Myocyte (in vitro differentiated cells): ENCODE measurements at places on chromosomes 3 and 15. TPM values are rescaled to one million over a fixed set of nuclear protein-coding genes. Genes with fewer than 3 reads are reported as not detected.
A peak's percentile ranks its signal among the peaks of the same experiment; 100 is the strongest.

DUOXA1 gene
- not detected in 2 replicates for total RNA-seq

DHFR2 gene
- total RNA-seq: 3.3 and 3.9 TPM in 2 replicates

GABRB3 gene
- not detected in 2 replicates for total RNA-seq

HERC2 gene
- total RNA-seq: 39.1 and 44.1 TPM in 2 replicates

IL17RE gene
- 0.40 and 0.68 TPM in 2 replicates for total RNA-seq

TOPBP1 gene
- 24.0 and 27.8 TPM in 2 replicates for total RNA-seq

ANKDD1A gene
- 2.5 and 4.6 TPM in 2 replicates for total RNA-seq

GPR176 gene
- total RNA-seq: 28.1 and 32.6 TPM in 2 replicates

FOXL2NB gene
- total RNA-seq: 3.2 and 3.3 TPM in 2 replicates

DNA sequence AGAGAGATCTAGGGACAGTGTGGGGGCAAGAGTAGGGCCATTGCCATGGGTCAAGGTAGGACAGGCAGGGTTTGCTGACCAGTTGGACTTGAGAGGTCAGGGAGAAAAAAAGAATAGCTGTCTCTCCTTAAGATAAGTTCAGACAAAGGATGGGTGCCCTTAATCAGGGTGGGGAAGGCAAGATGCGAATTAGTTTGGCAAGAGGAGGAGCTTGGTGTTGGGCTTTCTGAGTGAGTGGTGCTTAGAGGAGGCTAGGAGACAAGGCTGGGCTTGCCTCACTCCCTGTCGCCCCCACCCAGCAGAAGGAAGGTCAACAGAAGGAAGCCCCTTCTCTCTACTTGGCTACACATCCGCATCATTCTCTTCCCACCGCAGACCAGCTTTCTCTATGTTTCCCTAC, 53.9 kb upstream of the CTDSPL start:
- no peak for DNase-seq

- DNase-seq: no peak
Observed at GRCh38 chr3:52226229-52226817, 878 bp upstream of the TLR9 start.

DNA sequence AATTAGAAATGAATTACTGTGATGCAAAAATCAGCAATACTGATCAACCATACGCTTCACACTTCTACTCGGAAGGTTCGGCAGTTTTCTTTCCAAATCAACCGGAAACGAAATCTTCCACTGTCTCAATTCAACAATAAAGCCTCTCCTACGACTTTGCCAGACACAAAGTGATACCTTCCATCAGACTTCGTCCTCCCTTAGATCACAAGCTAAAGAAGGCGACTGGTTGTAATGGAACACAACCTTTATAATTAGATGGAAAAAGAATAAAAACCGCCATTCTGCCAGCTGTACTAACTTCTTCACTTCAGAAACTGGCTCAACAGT, 618 bp downstream of the PARL start:
- DNase-seq: no peak

GRCh38 chr3:33312361-33312760, 35.1 kb downstream of the FBXL2 start:
- no peak for DNase-seq

DNA sequence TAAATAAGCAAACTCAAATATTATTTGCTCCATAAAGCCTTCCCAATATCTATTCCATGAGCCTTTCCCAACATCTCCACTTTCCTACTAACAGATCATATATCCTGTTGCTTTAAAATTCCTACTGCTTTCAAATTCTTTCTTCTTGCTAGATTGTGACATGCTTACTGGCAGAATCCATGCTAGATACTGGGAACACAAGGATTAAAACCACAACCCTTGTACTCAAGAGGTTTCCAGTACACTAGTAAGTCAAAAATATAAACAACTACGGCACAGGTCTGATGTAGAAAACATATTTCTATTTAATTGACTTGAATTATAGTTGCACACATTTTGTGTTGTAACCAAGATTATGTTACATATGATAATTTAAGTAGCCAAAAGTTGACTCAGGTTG, 275.0 kb downstream of the ZBTB20 start:
- DNase-seq: peak; percentile 28

DNA sequence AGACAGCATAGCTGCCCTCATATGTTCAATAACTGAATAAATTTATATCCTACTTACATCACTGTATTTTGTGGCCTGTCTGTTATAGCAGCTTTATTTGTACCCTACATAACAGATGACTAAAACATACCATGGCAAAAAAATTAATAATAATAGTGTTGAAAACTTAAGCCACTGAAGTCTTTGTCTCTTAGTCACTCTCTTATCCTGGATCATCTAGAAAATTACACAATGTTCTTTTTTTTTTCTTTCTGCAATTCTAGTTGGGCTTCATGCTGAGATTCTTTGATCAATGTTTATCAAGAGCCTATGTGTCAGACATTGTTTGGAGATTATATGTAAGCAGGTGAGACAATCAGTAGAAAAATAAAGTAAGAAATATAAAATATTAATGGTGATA, 519.3 kb upstream of the ARPP21 start:
- no peak for DNase-seq

- DNase-seq: peak; percentile 22
Observed at GRCh38 chr15:89533861-89534544, 37.6 kb upstream of the RHCG start.

DNA sequence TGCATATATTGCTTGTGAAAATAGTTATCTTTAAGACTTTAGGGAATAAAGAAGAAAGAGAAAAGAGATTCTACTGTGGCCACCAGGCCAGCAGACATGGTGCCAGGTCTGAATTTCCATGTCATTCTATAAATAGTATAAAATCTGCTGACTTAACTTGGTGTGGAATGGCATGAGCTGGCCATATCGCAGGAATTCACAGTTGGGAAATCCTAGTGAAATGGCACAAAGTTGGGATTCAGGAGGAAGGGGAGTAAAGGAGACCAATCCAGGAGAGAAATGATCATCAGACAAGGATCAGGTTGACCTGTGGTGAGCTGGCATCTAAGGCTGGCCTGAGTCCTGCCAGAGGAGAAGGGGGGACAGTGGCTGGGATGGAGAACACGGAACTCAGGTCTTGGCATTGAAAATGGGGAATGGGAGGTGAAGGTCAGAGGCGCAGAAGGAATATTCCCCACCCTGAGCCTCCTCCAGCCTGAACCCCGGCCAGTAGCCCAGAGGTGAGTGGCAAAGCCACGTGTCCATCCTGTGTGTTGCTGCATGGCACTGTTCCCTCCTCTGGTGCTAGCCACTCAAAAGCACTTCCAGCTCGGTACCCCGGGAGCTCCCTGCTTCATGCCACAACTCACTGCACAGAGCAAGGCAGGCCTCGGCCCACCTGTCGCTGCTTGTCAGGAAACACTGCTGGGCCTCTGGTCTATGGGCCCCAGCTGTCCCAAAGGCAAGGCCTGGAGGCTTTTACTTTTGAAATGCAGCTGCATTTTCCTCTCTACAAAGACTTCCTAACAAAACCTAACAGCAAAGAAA, 51.4 kb downstream of the SSUH2 start:
- peak; percentile 99 for DNase-seq

GRCh38 chr3:172595664-172596393, 72.6 kb upstream of the TNFSF10 start:
- peak; percentile 65 for DNase-seq

GRCh38 chr3:19396726-19397125, 248.4 kb downstream of the KCNH8 start:
- no peak for DNase-seq

- no peak for DNase-seq
Observed at GRCh38 chr3:13975686-13976085, 95.8 kb upstream of the WNT7A start.

- DNase-seq: no peak
Observed at GRCh38 chr3:13414040-13414729, 5.9 kb downstream of the NUP210 start.

- peak; percentile 67 for DNase-seq
Observed at GRCh38 chr3:107524841-107525643, 2.3 kb downstream of the BBX start.

DNA sequence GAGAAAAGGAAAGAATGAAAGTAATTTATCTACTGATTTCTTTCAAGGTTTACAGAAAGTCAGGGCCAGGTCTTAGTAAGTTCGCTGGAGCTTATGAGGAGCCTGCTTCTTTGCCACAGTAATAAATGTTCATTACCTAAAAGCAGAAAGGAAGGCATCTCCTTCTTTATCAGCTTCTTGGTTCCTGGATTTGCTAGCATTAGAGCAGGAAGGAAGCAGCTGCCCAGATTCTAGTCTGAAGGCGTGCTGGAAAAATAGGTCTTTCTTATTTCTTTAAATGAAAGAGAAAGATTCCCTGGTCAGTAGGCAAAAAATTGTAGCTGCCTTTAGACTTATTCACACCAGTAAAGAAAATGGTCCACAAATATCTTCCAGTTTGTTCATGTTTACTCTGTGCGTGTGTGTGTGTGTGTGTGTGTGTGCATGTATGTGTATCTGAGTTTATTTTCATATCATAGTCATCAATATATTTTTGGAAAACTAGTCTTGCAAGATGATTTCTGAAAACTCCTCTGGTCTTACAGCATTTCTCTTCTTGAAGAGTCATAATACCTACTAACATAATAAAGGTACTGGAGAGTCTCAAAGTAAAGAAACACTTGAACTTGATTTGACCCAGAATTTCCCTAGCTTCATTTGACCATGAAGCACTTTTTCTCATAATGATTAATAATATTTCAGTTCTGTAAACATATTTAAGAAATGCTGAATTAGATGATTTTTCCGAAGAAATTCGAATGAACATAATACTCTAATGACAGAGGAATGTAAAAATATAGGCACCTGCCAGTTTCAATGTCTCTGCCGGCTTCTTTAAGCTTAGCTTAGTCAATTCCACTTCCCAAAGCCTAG, 255.3 kb upstream of the ZPLD1 start:
- peak; percentile 22 for DNase-seq

DNA sequence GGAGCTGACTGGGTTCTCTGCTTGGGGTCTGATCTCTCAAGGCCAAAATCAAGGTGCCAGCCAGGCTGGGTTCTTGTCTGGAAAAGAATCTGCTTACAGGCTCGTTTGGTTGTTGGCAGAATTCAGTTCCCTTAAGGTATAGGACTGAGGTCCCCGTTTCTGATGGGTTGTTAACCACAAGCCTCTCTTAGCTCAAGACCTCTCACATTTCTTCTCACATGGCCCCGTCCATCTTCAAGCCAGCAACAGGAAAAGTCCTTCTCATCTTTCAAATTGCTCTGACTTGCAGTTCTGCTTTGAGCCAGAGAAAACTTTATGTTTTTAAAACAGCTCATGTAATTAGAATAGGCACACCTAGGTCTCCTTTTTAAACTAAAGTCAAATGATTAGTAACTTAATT, 20.4 kb downstream of the UACA start:
- DNase-seq: peak; percentile 93

GRCh38 chr15:28021281-28022039, 77.7 kb downstream of the OCA2 start:
- DNase-seq: peak; percentile 3

DNA sequence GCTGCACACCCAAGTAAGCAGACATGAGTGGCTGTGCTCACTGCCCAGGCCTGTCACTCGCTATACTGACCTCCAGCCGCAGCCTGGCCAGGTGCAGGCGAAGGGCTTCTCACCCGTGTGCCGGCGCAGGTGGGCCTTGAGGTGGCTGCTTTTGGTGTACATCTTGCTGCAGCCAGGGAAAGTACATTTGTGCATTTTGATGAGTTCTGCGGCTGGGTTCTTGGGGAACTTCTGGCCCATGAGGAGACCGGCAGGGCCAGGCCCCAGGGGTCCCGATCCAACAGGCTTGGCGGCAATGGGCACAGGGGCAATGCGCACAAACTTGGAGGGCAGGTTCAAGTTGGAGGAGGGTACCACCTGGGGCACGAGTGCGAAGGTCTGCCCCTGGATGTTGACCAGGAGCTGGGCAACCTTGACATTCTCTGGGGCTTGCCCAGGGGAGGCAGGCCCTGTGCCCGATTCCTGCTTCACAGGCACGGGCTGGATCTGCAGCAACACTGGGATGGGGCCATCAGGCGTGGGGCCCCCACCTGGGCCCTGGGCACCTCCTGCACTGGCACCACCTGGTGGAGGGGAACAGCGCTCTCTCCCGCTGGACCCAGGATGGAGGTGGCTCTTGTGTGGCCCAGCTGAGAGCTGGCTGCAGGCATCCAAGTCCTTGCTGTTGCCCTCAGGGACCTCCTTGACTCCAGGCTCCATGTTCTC, 5.3 kb downstream of the KLF15 start:
- no peak for DNase-seq

DNA sequence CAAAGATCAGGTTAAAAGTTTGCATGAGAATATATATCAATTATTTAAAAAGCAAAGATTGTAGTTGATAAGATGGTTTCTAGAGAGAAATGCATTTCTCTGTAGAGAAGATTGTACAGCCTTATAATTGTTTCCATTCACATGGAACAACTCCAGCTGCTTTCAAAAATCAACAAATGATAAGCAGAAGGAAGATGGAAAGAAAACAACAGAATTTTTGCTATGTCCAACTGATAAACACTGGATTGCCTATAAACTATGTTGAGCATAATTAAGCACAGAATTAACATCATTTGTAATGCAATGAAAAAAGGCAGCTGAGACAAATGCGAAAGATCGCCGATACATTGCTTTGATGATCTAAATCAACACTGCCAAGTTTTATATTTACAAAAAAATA, 89.0 kb downstream of the C3orf85 start:
- no peak for DNase-seq

DNA sequence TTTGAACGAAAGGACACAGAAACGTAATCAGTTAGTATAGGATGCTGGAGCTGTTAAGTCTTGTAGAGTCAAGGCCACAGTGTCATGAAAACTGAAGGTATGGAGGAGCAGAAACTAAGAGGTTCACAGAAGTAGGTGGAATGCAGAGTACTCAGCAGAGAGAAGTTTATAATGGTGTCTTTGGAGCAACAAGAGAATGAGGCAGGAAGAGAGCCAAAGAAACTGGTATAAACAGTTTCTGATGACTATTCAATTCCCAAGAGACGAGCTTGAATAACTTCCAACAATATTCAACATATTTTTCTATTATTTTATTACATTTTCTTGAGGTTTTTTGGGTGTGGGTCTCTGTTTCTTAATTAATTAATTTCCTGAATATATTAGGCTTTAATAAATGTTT, 29.6 kb downstream of the GALK2 start:
- DNase-seq: no peak

- peak; percentile 95 for DNase-seq
Observed at GRCh38 chr15:89167267-89168176, 53.9 kb downstream of the RLBP1 start.

DNA sequence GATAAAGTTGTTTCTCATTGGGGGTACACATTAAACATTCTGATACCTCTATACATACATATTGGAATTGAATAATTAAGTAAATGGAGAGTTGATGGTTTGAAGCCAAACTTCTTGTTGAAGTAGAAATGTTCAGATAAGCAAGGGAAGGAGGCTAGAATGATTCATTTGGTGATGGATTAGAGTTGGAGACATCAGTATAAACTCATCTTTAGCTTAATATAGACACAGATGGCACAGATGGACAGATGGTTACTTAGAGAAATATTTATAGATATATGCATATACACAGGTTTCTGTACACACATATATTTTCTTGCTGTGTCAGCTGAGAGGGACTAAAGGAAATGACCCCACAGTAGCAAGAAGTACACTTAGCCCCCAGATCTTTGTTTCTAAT, 69.5 kb downstream of the LRRC49 start:
- no peak for DNase-seq
